ENCODE measurements at places on chromosomes 2 and 18.

DNA sequence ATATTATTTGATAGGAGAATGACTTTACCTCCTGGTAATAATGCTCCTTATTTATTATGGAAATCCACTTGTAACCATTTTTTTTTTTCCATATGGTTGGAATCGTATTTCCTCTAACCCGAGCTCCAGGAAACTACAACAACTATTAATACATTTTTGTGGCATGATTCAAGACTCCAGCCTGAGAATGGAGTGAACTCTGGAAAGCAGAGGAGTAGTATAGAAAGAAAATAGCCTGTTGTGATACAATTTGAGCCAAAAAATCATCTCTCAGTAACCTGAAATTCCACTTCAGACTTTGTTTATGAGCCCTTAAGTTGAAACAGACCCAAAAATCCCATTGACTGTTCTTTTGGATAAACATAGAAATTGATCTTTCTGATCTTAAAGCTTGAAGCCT, 921.1 kb downstream of the SOCS6 start:
- DNase-seq: no peak

DNA sequence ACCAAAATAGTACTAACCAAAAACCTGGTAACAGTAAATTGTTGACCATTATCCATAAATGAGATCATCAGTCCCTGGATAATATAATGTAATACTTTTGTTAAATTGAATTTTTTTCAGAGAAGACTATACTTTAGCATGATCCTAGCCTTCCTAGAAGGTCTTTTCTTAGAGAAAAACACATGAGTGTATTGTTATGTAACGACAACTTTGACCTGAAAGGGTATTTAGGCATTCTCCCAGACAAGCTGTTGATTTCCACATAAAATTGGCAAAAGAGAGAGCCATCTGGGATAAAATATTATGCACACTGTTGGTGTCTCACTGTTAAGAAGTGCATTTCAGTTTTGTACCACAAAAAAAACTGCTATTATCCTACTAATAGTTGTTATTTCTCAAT, 120.0 kb upstream of the MAPRE2 start:
- DNase-seq: no peak

- no peak for DNase-seq
Measured at GRCh38 chr2:222813177-222813843, 47.5 kb upstream of the ACSL3 start.

GRCh38 chr2:178076130-178076529, 3.6 kb upstream of the PDE11A start:
- no peak for DNase-seq

DNA sequence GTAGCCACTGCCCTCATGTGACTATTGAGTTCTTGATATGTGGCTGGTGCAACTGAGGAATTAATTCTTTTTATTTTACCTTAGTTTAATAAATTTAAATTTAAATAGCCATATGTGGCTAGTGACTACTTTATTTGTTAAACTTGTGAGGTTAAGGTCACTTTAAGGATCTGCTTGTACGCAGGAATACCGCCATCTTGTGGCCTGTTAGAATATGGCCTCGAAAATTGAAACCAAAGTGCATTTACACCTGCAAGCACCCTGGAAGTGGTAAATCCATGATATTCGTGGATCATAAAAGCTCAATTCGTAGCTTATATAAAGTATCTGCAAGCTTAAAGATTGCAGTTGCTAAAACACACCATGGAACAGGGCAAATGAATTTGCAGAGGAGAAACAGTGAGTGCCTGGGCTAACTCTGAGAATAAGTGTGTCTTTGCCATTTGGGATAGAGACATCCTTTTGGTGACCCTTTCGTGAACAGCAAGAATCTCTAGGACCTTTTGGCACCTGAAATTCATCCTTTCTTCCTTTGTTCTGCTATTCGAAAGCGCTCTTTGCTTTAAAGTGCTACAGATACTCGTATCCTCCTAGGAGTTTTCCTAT, 59.9 kb upstream of the REG3A start:
- DNase-seq: peak; percentile 24

- DNase-seq: no peak
Measured at GRCh38 chr2:55628931-55629330, 11.5 kb upstream of the PPP4R3B start.

DNA sequence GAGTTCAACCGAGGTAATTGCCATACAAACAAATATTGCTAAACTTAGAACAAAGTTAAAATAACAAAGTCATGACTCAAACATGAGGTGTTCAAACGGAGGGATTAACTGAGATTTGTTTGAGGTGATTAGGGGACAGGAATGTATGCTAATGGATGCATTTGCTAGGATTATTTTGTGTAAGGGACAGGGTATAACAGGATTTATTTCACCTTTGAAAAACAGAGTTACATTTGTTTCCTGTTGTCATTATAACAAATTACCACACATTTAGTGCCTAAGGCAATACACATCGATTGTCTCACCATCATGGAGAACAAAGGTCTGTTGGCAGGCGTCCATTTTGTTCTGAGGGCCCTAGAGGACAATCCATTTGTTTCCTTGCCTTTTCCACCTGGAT, 304.3 kb upstream of the CNTNAP5 start:
- no peak for DNase-seq

- peak; percentile 27 for DNase-seq
Measured at GRCh38 chr18:35672897-35673296, 91.4 kb downstream of the GALNT1 start.

DNA sequence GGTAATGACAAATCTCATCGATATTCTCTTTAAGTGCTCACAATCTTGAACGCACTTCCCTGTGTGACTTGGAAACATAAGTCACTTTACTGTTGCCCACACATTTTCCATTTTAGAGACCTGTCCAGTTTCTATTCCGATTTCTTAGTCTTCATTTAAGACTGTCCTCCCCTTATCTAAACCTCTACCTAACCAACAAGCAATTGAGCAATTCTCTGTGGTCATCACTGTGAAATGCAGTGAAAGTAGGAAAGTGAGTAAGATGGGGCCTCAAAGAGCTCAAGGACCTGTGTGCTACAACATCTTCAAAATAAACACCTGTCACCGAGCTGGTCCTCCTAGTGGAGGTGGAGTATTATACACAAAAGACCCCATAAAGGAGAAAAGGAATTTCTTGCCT, 184.4 kb downstream of the CNTNAP5 start:
- no peak for DNase-seq

DNA sequence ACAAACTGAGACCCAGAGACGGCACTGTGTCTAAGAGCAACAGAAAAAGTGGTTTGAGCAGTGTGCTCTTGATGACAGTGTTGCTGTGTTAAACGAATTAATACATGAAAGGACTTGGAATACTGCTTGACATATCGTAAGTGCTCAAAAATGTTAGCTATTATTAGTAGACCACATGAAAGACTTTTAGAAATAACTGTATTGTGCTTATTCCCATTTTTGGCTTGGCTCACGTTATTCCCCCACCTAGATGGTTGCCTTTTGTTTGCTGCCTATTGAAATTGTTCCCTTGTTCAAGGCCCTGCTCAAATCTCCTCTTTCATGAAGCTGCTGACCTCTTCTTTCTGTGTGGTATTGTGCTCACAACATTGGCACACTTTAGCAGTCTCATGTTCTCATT, 27.8 kb upstream of the C2orf74 start:
- DNase-seq: no peak

- DNase-seq: no peak
Measured at GRCh38 chr2:104708967-104709366, 144.9 kb upstream of the POU3F3 start.

DNA sequence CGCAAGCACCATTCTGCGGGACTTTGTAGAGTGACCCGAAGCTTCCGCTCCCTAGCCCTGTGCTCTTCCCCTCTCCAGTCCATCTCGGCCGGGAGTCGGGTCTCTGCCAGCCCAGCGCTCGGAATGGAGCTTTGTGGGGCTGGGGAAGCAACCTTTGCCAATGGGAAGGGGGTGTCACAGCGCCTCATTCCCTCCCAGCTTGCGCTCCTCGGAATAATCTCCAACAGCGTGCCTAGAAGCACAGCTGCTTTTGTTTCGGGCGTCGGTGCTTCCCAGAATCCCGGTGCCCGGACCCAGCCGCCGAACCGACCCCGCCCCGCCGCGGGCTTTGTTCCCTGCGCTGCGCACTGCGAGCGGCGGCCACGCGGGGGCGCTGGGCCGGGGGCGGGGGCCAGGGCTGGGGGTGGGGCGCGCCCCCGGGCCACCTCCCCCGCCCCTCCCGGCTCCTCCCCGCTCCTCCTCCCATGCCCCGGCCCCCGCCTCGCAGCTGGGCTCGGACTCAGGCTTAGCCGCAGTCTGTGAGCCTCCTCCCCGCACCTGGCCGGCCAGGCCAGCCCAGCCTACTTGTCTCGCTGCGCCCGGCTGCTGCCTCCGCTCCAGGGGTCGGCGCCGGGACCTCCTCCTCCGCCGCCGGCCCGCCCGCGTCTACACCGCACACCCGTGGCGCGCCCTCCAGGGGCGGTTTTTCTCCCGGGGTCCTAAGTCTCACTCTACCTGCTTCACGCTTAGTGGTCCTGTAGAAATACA, 77.7 kb upstream of the SMAD2 start:
- DNase-seq: no peak

DNA sequence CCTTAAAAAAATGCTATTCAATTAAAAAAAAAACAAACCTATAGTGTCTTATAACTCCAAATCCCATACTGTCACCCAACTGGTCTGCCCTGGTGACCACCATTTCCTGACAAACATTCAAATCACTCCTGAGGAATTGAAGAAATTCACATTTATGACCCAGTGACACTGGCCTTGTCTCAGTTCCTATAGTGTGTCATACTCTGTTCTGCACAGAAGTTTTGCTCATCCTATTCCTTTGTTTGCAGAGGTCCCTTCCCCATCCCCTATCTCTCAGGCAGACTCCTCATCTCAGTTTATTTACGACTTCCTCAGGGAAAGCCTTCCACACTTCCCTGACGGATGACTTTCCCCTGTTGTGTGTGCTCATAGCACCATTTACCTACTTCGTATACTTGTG, 14.7 kb downstream of the ZC3H6 start:
- no peak for DNase-seq

- peak; percentile 15 for DNase-seq
Measured at GRCh38 chr2:40352041-40352702, 99.7 kb downstream of the SLC8A1 start.

DNA sequence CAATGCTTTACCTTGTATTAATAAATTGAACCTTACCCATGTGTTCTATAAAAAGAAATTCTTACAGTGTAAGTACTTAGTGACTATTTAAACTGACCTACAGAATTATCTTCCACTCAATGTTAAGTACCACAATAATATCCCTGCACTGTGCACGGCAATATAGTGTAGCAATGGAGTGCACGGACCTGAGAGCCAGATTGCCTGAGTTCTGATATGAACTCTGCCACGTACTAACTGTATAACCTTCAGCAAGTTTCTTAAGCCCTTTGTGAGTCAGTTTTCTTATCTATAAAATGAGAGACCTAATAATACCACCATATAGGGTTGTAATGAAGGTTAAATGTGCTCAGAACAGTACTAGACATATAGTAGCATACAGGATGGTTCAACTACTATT, 66.2 kb downstream of the GPR39 start:
- DNase-seq: no peak

GRCh38 chr2:219045937-219046550, 4.7 kb upstream of the CFAP65 start:
- no peak for DNase-seq

DNA sequence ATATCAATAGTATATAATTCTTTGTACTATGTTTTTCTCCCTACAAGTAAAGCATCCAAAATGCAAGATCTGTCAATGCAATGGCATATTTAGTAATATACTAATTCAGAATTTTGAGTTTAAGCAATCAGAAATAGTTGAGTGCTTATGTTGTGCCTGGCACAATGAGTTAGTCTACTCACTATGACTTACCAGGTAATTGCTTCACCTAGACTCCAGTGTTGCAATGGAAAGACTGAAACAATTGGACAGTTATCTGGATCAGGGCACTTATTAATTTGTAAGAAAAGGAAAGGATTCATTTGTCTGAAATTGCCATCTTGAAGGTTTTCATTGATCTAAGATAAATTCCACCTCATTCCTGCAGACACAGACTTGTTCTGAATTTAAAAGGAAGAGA, 97.6 kb upstream of the TCF4 start:
- no peak for DNase-seq

DNA sequence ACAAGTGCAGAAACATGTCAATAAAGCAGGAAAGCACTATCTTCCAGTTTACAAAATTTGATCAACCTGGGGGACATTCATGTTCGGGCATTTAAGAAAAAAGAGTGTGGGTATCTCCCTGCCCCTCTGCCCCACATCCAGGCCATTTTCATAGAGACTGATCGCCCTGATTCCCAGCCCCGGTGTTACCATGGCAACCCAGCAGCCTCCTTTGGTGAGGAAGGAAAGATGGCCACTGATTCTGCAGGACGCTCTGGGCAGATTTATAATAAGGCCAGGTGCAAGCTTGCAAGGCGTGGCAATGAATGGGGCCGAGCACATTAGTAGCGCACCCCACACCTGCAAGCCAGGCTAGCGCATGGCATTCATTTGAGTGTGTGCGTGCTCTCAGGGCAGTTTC, 36.7 kb upstream of the ARL4C start:
- no peak for DNase-seq

DNA sequence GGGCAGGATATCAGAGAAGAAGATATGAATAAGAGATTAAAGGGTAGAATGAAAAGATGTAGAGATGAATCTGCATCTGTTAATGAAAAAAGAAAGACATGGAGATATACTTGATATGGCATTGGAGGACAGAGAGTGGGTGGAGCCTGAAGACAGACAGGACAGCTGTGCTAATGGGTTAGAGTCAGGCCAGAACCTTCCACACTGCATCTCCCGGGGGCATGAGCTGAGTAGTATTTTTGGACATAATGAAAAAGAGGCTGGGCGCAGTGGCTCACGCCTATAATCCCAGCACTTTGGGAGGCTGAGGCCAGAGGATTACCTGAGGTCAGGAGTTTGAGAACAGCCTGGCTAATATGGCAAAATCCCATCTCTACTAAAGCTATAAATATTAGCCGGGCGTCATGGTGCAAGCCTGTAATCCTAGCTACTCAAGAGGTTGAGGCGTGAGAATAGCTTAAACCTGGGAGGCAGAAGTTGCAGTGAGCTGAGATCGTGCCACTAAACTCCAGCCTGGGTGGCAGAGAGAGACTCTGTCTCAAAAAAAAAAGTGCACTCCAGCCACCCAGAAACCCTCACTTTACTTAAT, 11.4 kb downstream of the FLACC1 start:
- no peak for DNase-seq

DNA sequence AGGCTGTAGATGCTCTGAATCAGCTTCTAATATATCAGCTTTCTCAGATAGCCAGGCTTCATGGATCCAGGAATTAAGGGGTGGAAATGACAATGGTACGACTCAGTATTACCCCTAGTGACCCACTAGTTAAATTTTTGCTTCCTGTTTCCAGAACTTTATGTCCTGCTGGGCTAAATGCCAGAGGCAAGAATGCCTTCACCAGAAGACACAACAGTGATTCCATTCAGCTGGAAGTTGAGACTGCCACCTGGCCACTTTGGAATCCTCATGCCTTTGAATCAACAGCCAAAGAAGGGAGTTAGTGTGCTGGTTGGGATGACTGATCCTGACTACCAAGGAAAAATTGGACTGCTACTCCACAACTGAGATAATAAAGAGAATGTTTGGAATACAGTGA, 239.1 kb downstream of the ASXL3 start:
- DNase-seq: no peak

GRCh38 chr2:16204886-16205620, 264.7 kb downstream of the MYCN start:
- no peak for DNase-seq

Data from HFFc6 (cell line).